Inflammatory macrophage treated with lipopolysaccharide for 4 hours (primary cell): ENCODE measurements at places on chromosomes 11 and 22.
A peak's percentile ranks its signal among the peaks of the same experiment; 100 is the strongest.

- no peak for DNase-seq
Observed at GRCh38 chr11:86160541-86161149, 83.9 kb upstream of the EED start.

- no peak for DNase-seq
Observed at GRCh38 chr11:5604896-5605295, 8.5 kb downstream of the TRIM6 start.

GRCh38 chr11:124207102-124207792, 24.1 kb downstream of the OR10D3 start:
- peak; percentile 53 for DNase-seq

DNA sequence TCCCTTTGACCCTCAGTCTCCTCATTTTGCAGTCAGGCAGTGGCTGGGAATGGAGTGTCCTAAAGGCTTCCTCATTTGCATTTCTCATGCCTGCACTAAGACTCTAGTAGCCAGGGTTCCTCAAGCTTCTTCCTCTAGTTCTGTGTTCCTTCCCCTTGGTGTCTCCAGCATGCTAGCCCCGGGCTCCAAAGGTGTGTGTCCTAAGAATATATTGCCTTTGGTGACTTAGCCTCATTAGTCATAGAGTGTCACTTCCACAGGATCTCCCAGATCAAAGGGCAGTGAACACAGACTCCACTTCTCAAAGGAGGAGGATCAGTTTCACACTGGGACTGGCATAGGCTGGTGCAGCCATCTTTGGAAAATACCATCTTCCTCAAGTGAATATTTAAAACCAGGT, 21.4 kb upstream of the ACER3 start:
- peak; percentile 59 for DNase-seq

DNA sequence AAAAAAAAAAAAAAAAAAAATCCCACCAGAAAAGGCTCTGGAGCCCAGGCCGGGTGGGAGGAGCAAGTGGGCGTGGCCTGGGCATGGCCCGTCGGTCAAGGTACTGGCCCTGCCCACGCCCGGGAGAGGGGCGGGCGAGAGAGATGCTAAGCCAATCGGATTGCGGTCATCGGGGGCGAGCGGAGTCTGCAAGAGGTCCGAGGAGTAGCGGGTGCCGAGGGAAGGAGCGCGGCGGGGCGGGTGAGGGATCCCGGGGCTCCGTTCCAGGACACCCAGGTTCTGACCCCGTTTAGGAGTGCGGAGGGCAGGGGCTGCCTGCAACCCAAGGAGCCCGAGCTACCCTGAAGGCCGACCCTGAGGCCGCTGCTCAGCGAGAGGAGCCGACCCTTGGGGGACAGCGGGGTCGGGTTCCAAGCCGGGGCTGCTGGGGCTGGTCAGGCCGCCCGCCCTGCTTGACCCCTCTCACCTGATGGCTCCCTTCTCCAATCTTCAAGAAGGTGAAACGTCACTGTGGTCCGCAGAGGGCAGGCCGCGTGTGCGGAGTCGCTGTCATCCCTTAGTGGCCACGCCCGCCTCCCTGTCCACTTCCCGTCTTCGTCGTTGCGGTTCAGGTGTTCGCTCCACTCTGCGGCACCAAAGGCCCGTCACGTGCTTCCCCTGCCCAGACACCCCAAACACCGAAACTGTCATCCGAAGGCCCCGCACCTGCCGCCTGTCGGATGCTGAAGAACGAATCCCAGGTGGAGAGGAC, 11.1 kb upstream of the TAB1 start:
- DNase-seq: peak; percentile 62

- DNase-seq: no peak
Observed at GRCh38 chr11:63933459-63933858, 5.3 kb upstream of the NAA40 start.

DNA sequence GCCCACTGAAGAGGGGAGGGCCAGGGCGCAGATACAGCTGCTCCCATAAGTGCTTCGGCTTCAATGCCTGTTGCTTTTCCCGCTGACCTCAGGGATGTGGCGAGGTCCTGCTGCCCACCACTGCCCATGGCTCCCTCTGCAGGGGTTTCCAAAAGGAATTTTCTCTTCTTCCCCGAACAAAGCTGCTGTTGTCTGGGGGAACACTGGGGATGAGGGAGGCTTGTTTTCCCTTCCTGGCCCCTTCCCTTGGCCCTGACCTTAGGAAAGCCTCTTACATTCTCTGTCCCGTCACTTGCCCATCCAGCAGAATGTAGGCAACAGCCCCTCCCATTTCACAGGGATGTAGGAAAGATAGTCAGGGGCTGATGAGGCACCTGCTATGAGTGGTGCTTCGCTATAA, 34.8 kb downstream of the CD82 start:
- no peak for DNase-seq

GRCh38 chr11:115344846-115345245, 159.4 kb downstream of the CADM1 start:
- DNase-seq: no peak

DNA sequence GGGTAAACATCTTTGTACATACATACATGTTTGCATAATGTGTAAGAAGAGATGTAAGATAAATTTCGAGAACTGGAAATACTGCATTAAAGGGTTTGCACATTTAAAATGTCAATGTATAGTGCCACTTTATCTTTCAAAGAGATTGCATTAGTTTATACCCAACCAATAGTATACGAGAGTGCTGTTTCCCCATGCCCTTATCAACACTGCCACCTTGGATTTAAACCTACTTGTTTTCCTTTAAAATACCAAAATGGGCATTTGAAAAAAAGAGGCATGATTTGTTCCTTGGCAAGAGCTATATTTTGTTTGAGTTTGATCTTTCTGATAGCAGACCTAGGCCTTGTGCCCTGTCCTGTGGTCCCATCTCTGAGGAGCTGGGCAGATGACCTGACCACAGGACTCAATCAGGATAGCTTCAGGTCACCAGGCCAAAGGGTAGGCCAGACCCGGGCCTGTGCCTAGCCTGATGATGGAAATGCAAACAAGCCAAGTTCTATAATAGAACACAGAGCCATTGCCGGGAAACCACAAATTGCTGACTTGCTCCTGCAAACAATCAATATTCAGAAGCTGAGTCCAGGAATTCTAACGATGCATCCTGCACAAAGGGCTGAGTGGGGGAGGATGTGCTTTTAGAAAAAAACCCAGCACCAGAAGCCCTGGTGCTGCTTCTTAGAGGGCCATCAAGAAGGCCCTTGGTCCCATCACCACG, 16.9 kb upstream of the ALG8 start:
- DNase-seq: no peak
